ENCODE measurements at places on chromosomes 3 and 15. TPM values are rescaled to one million over a fixed set of nuclear protein-coding genes. Genes with fewer than 3 reads are reported as not detected.

- H3K27ac ChIP-seq: no peak overlapping the region
- no peak overlapping the region for H3K4me3 ChIP-seq
- no peaks in the 10 kb centered on the region for H3K36me3 ChIP-seq
- no peak for DNase-seq
Observed at GRCh38 chr15:77191230-77191834, 120.4 kb upstream of the TSPAN3 start.

GRCh38 chr3:30893678-30894325 is 659 bp downstream of the GADL1 start:
- peaks cover 8% of the 10 kb centered on the region for H3K4me1 ChIP-seq
- no peaks in the 10 kb centered on the region for H3K36me3 ChIP-seq
- H3K27ac ChIP-seq: peak overlapping the region; percentile 86

GHSR gene
- total RNA-seq: not detected

PEX5L gene
- not detected for total RNA-seq

IGSF10 gene
- 0.16 TPM for total RNA-seq

PYGO1 gene
- total RNA-seq: 26.7 TPM

MAGEL2 gene
- not detected for total RNA-seq

Data from gastrocnemius medialis (tissue), 4 donors.